Natural killer cell (primary cell): ENCODE measurements at places on chromosomes 2 and 18. TPM values are rescaled to one million over a fixed set of nuclear protein-coding genes. Genes with fewer than 3 reads are reported as not detected.

HOXD8 gene
- total RNA-seq: not detected

SERPINB13 gene
- not detected for total RNA-seq

NOSTRIN gene
- total RNA-seq: 0.18 TPM

- no peaks in the 10 kb centered on the region for H3K27me3 ChIP-seq
- no peaks in the 10 kb centered on the region for H3K4me1 ChIP-seq
These were observed 1779.7 kb upstream of the CELF4 start for GRCh38 chr18:39345321-39345720.

TEKT4 gene
- total RNA-seq: not detected

KCNK3 gene
- not detected for total RNA-seq

- no peaks in the 10 kb centered on the region for H3K4me1 ChIP-seq
- no peak overlapping the region for H3K4me3 ChIP-seq
- DNase-seq: no peak
- H3K27ac ChIP-seq: no peak overlapping the region
These were observed 173.3 kb upstream of the ZEB2 start for GRCh38 chr2:144693179-144693578.

DNA sequence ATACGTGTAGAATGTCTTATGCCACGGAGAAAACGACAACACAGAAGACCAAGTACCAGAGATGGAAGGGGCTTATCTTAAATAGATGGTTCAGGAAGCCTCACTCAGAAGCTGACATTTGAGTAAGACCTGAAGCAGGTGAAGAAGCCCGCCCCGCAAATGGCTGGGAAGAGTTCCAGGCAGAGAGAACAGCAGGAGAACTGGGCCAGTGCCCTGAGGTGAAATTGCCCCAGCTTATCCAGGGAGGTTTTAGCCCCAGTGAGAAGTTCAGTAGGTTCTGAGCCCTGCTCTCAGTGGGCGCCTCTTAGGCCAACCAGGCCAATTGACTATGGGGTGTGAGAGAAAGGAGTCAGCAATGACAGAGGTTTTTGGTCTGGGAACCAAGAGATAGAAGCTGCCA lies 166.1 kb upstream of the FOSL2 start:
- no peaks in the 10 kb centered on the region for H3K27me3 ChIP-seq
- no peaks in the 10 kb centered on the region for H3K36me3 ChIP-seq
- H3K27ac ChIP-seq: no peak overlapping the region
- H3K4me1 ChIP-seq: no peaks in the 10 kb centered on the region

DNA sequence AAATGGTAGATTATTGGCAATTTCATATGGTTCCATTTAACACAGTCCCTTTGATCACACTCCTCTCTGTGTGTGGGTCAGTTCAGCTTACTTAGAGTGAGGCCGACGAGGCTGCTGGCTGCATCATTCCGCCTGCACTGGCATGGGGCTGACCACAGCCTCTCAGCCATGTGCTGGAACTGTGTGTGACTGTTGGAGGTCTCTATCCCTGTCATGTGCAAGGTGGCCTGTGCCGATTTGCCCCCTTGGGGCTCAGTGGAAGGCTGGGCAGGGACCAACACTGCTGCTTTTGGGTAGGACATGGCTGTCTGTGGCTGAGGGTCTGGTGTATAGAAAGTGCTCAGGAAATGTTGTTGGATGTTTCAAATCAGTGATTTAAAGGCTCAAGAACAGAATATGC lies 454.0 kb upstream of the HS6ST1 start:
- no peaks in the 10 kb centered on the region for H3K4me1 ChIP-seq
- H3K27me3 ChIP-seq: no peaks in the 10 kb centered on the region
- DNase-seq: no peak
- H3K4me3 ChIP-seq: no peak overlapping the region
- H3K27ac ChIP-seq: no peak overlapping the region

GRCh38 chr2:6650311-6650710 lies 215.4 kb downstream of the CMPK2 start:
- DNase-seq: no peak
- H3K36me3 ChIP-seq: no peaks in the 10 kb centered on the region
- H3K4me1 ChIP-seq: no peaks in the 10 kb centered on the region
- no peak overlapping the region for H3K4me3 ChIP-seq

DNA sequence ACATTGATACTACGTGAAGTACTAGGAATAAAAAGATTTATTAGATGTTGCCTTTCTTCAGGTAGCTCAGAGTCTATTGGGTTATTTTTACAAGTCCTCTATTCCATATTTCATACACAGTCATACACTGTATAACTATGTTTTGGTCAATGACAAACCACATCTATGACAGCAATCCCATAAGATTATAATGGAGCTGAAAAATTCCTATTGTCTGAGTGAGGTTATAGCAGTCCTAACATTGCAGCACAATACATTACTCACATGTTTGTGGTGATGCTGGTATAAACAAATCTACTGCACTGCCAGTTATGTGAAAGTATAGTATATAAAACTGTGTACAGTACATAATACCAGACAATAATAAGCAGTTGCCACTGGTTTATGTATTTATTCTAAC lies 595.1 kb downstream of the MBD2 start:
- H3K4me1 ChIP-seq: no peaks in the 10 kb centered on the region
- no peaks in the 10 kb centered on the region for H3K36me3 ChIP-seq
- H3K27ac ChIP-seq: no peak overlapping the region
- H3K4me3 ChIP-seq: no peak overlapping the region
- no peak for DNase-seq

DNA sequence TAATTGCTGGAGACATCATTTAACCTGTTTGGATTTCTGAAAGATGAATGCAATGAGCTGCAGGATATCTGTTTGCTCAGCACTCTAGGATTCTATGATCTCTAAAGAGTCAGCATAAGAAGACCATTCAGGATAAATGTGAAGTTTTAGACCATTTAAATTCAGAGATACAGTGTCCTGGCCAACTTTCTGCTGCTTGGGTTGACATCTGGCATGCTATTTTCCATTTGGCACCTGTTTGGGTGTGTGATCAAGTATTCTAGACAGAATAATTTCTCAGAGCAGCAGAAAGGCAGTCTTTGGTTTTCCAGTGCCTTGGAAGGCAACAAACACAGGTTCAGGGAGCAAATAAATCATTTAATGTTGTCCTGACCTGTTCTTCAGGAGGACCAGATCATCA lies 144.8 kb upstream of the NDUFV2 start:
- no peaks in the 10 kb centered on the region for H3K27me3 ChIP-seq
- H3K4me1 ChIP-seq: no peaks in the 10 kb centered on the region
- no peaks in the 10 kb centered on the region for H3K36me3 ChIP-seq
- DNase-seq: no peak

DNA sequence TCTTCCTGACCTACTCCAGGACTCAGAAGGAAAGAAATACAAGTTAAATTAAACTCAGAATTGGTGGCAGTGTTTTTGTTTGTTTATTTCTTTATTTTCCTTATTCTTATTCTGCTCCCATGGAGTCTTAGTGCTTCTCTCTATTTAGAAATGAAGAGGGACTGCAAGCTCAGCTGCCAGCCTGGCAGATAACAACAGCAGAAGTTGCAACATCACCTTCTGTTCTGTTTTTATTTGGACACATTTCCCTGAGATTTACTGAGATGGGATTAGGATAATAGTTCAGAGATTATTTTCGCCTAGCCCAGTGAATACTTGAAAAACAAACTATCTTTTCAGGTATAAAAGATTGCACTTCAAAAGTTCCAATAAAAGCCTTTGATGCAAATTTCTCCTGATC lies 70.4 kb upstream of the DTNA start:
- no peak overlapping the region for H3K27ac ChIP-seq
- no peak for DNase-seq
- H3K27me3 ChIP-seq: no peaks in the 10 kb centered on the region
- H3K4me1 ChIP-seq: no peaks in the 10 kb centered on the region
- H3K4me3 ChIP-seq: no peak overlapping the region
- no peaks in the 10 kb centered on the region for H3K36me3 ChIP-seq

LINC00305 gene
- not detected for total RNA-seq

DNA sequence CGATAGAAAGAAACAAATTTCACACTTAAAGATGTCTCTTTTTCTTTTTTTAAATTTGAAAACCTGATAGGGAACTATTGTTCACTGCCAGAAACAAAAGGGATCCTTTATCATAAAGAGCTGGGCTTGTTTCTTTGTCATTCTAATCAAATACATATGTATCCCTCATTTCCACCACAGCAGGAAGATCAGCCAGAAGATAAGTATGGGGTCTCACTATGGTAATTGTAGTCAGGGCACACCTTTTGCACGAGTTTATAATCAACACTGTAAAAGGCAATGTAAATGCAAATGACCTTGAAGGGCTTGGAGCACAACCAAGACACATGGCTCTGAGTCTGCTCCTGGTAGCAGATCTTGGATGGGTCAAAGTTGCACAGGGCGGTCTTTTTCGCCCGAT lies 109.5 kb downstream of the NXPH2 start:
- H3K27ac ChIP-seq: no peak overlapping the region
- no peaks in the 10 kb centered on the region for H3K27me3 ChIP-seq
- H3K4me1 ChIP-seq: no peaks in the 10 kb centered on the region
- no peak overlapping the region for H3K4me3 ChIP-seq
- DNase-seq: no peak

EMX1 gene
- total RNA-seq: not detected

- H3K4me3 ChIP-seq: no peak overlapping the region
- no peak for DNase-seq
- no peaks in the 10 kb centered on the region for H3K36me3 ChIP-seq
- no peaks in the 10 kb centered on the region for H3K27me3 ChIP-seq
- no peaks in the 10 kb centered on the region for H3K4me1 ChIP-seq
These were observed 166.4 kb upstream of the PXDN start for GRCh38 chr2:1910592-1911246.

CCDC178 gene
- total RNA-seq: not detected

DNA sequence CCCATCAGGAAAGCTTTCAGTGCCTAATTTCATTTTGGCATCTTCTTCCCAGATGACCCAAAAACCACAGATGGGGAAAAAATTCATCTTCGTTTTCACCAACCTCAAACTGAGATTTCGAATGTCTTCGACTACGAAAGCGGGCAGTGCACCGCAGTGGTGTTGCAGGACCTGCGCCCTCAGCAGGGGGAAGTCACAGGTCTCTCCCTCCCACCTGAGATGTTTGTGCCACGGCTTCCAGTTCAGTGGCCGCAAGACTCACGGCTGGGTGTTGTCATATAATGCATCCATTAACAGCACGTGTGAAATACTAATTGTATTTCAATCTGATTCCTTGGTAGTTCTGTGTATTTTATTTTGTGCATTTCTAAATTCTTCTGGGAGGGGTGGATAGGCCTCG lies 66.2 kb upstream of the SALL3 start:
- no peaks in the 10 kb centered on the region for H3K36me3 ChIP-seq
- no peak overlapping the region for H3K27ac ChIP-seq
- no peak overlapping the region for H3K4me3 ChIP-seq
- DNase-seq: no peak
- H3K4me1 ChIP-seq: no peaks in the 10 kb centered on the region
- H3K27me3 ChIP-seq: no peaks in the 10 kb centered on the region

CLEC4F gene
- 0.33 TPM for total RNA-seq

DNA sequence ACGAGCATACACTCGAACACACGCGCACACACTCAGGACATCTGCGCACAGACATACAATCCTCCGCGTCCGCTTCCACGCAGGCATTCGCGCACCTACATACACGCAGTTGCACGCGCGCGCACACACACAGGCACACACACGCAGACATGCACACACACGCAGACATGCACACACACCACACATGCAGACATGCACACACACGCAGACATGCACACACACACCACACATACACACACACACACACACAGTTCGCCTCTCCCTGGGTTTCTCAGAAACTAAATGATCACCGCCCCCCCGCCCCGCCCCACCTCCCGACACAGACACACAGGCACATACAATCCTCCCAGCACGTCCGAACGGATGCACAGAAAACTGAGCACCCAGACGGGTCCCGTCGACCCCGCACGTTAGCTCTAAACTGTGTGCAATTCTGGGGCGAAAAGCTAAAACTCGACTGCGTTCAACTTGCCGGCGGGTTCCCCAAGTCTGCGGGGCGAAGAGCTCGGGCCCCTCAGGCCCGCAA lies 1.0 kb downstream of the EPHA4 start:
- DNase-seq: peak; percentile 62
- H3K27ac ChIP-seq: peak overlapping the region; percentile 70
- peaks cover 11% of the 10 kb centered on the region for H3K27me3 ChIP-seq
- H3K4me3 ChIP-seq: peak overlapping the region; percentile 98
- peaks cover 1% of the 10 kb centered on the region for H3K36me3 ChIP-seq
- peaks cover 43% of the 10 kb centered on the region for H3K4me1 ChIP-seq

DNA sequence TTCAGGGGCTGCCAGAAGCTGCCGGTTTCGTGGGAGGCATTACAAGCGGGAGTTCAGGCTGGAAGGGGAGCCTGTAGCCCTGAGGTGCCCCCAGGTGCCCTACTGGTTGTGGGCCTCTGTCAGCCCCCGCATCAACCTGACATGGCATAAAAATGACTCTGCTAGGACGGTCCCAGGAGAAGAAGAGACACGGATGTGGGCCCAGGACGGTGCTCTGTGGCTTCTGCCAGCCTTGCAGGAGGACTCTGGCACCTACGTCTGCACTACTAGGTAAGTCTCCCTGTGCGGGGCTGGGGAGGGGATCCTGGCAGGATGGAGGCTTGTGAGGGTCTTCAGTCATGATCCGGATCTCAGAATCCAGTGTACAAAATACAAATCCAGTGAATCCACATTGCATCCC lies 17.8 kb downstream of the IL1R2 start:
- peaks cover 26% of the 10 kb centered on the region for H3K4me1 ChIP-seq
- no peak for DNase-seq
- H3K27ac ChIP-seq: no peak overlapping the region
- no peak overlapping the region for H3K4me3 ChIP-seq

NABP1 gene
- 44.5 TPM for total RNA-seq

DNA sequence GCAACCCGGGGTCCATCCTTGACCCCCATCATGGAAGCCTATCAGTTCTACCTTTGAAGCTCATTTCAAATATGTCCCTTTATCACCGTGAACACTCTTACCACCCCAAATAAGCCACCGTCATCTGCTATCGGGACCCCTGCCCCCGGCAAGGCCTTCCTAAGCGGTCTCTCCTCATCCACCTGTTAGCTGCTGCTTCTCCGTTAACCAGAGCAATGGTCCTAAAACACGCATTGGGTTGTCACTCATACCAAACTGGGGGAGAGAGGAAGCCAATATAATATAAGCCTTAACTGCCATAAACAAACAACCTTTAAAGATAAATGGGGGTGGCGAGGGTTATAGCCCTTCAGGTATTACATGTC lies 680 bp downstream of the ASNSD1 start:
- peaks cover 31% of the 10 kb centered on the region for H3K4me1 ChIP-seq
- H3K27me3 ChIP-seq: no peaks in the 10 kb centered on the region
- H3K36me3 ChIP-seq: peaks cover 13% of the 10 kb centered on the region
- peak overlapping the region; percentile 84 for H3K27ac ChIP-seq
- peak; percentile 36 for DNase-seq

DNA sequence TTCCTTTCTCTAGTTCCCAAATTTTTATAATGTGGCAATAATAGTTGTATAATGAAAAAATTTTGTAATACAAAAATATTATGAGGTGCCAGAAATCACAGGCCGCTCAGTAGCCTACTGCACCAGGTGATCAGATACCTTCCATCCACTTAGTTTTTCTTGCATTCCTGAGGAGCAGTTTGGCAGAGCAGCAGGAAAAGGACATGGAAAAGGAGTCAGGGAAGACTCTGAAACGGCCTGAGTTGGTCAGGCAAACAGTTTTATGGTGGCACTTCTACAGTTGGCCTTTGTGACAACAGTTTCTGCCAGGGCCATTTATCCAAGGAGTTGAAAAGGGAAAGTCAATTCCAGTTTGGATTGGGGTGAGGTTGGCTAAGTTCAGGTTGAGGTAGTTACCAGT lies 165.4 kb upstream of the ALPP start:
- no peak for DNase-seq
- no peak overlapping the region for H3K27ac ChIP-seq
- peaks cover 4% of the 10 kb centered on the region for H3K36me3 ChIP-seq
- H3K4me3 ChIP-seq: no peak overlapping the region
- H3K27me3 ChIP-seq: no peaks in the 10 kb centered on the region

GRCh38 chr18:45106331-45106774 lies 425.7 kb downstream of the SETBP1 start:
- no peaks in the 10 kb centered on the region for H3K27me3 ChIP-seq
- DNase-seq: peak; percentile 48
- no peak overlapping the region for H3K4me3 ChIP-seq
- no peaks in the 10 kb centered on the region for H3K36me3 ChIP-seq
- H3K4me1 ChIP-seq: peaks cover 35% of the 10 kb centered on the region
- H3K27ac ChIP-seq: peak overlapping the region; percentile 42
